ENCODE measurements at places on chromosomes 13 and 19. TPM values are rescaled to one million over a fixed set of nuclear protein-coding genes. Genes with fewer than 3 reads are reported as not detected.

- peak; percentile 66 for DNase-seq
- peaks cover 7% of the 10 kb centered on the region for H3K27me3 ChIP-seq
- peaks cover 7% of the 10 kb centered on the region for H3K4me1 ChIP-seq
These were observed 15.2 kb downstream of the KCNC3 start for GRCh38 chr19:50313812-50314536.

GRCh38 chr19:50909240-50910070, 1.7 kb downstream of the KLK4 start:
- no peaks in the 10 kb centered on the region for H3K36me3 ChIP-seq
- H3K4me3 ChIP-seq: no peak overlapping the region
- H3K27ac ChIP-seq: no peak overlapping the region
- H3K4me1 ChIP-seq: no peaks in the 10 kb centered on the region
- DNase-seq: peak; percentile 79
- H3K27me3 ChIP-seq: no peaks in the 10 kb centered on the region

GRCh38 chr19:51136851-51137551, 5.1 kb upstream of the SIGLEC7 start:
- H3K27me3 ChIP-seq: no peaks in the 10 kb centered on the region
- DNase-seq: peak; percentile 60
- peak overlapping the region; percentile 78 for H3K27ac ChIP-seq
- no peaks in the 10 kb centered on the region for H3K36me3 ChIP-seq

GRCh38 chr19:50906217-50906616, 5.0 kb downstream of the KLK4 start:
- no peak overlapping the region for H3K4me3 ChIP-seq
- peaks cover 20% of the 10 kb centered on the region for H3K27me3 ChIP-seq
- no peak overlapping the region for H3K27ac ChIP-seq

- DNase-seq: no peak
- H3K27ac ChIP-seq: no peak overlapping the region
- H3K27me3 ChIP-seq: no peaks in the 10 kb centered on the region
- H3K4me3 ChIP-seq: no peak overlapping the region
- H3K4me1 ChIP-seq: no peaks in the 10 kb centered on the region
- no peaks in the 10 kb centered on the region for H3K36me3 ChIP-seq
These were observed 25.5 kb downstream of the NEK5 start for GRCh38 chr13:52103386-52103785.

GRCh38 chr13:112346173-112346898, 29.8 kb upstream of the SPACA7 start:
- H3K27ac ChIP-seq: no peak overlapping the region
- H3K4me1 ChIP-seq: no peaks in the 10 kb centered on the region
- no peak overlapping the region for H3K4me3 ChIP-seq

- no peaks in the 10 kb centered on the region for H3K27me3 ChIP-seq
- H3K36me3 ChIP-seq: no peaks in the 10 kb centered on the region
- DNase-seq: no peak
- no peak overlapping the region for H3K27ac ChIP-seq
- no peak overlapping the region for H3K4me3 ChIP-seq
These were observed 153.5 kb downstream of the HS6ST3 start for GRCh38 chr13:96243376-96243775.

DNA sequence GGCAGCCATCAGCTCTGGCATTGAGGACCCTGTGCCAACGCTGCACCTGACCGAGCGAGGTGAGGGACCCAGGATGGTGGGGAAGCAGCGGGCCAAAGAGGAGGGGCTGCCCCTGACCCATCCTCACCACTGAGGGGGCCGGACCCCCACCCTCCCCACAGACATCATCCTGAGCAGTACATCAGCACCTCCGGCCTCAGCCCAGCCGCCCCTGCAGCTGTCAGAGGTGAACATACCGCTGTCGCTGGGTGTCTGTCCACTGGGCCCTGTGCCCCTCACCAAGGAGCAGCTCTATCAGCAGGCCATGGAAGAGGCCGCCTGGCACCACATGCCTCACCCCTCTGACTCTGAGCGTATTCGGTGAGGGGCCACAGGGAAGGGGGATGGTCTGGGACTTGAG, 7.3 kb downstream of the LENG1 start:
- H3K4me3 ChIP-seq: no peak overlapping the region
- no peak for DNase-seq
- no peaks in the 10 kb centered on the region for H3K27me3 ChIP-seq

DNA sequence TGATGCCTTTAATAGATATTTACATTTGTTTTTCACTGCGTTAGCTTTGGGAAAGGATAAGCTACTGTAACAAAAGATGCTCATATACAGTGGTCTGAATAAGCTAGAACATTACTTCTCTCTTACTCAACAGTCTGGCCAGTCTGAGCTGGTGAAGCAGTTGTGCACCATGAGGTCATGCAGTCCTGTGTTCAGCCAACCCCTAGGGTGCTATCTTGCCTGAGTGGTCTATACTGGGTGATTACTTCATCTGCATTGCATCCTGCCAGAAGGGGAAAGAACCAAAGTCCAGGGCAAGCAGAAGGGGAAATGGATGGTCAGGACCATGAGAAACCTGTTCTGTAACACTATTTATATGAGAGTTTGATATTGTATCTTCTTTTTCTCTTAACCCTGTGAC, 31.5 kb downstream of the ERCC5 start:
- H3K36me3 ChIP-seq: peaks cover 24% of the 10 kb centered on the region
- DNase-seq: no peak
- no peaks in the 10 kb centered on the region for H3K4me1 ChIP-seq
- H3K4me3 ChIP-seq: no peak overlapping the region
- no peaks in the 10 kb centered on the region for H3K27me3 ChIP-seq

- no peak overlapping the region for H3K4me3 ChIP-seq
- peaks cover 5% of the 10 kb centered on the region for H3K4me1 ChIP-seq
- no peak overlapping the region for H3K27ac ChIP-seq
- H3K27me3 ChIP-seq: no peaks in the 10 kb centered on the region
- H3K36me3 ChIP-seq: no peaks in the 10 kb centered on the region
- no peak for DNase-seq
These were observed 6.9 kb downstream of the ERICH4 start for GRCh38 chr19:41449865-41450178.

DNA sequence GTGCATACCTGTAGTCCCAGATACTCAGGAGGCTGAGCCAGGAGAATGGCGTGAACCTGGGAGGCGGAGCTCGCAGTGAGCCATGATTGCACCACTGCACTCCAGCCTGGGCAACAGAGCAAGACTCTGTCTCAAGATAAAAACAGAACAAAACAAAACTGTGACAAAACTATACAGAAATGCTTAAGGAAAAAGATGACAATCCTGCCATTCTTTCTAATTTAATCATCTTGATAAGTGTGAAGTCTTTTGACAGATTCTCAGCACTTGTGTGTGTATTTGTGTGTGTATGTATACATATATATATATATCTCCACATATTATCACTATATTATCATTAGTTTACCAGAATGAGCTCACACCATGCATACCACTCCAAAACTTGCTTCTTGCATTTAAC, 12.3 kb downstream of the HTR2A start:
- H3K36me3 ChIP-seq: no peaks in the 10 kb centered on the region
- H3K4me1 ChIP-seq: no peaks in the 10 kb centered on the region
- no peak overlapping the region for H3K27ac ChIP-seq
- DNase-seq: no peak

DNA sequence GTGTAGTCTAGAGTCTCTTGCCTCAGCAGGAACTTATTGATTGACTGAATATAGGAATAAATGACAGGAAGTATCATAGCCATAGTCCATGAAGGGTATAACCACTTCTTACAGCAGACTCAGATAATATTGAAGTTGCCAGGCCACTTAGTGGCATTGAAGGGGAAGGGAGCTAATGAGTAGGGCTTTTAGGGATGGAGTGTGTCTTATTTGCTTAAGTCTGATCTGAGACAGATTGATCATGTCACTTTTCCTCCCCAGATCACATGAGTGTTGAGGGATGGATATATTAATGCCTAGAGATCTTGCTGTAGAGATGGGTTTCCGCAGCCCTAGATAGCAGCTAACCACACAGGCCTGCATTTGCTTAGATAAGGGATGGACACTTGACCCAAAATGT, 62.2 kb upstream of the NBEA start:
- H3K4me3 ChIP-seq: no peak overlapping the region
- no peaks in the 10 kb centered on the region for H3K4me1 ChIP-seq
- no peaks in the 10 kb centered on the region for H3K27me3 ChIP-seq
- H3K36me3 ChIP-seq: no peaks in the 10 kb centered on the region
- no peak for DNase-seq

GRCh38 chr19:38149661-38150061, 74.4 kb downstream of the DPF1 start:
- H3K36me3 ChIP-seq: peaks cover 26% of the 10 kb centered on the region
- H3K4me1 ChIP-seq: no peaks in the 10 kb centered on the region
- H3K27ac ChIP-seq: no peak overlapping the region
- no peak overlapping the region for H3K4me3 ChIP-seq
- no peaks in the 10 kb centered on the region for H3K27me3 ChIP-seq

DNA sequence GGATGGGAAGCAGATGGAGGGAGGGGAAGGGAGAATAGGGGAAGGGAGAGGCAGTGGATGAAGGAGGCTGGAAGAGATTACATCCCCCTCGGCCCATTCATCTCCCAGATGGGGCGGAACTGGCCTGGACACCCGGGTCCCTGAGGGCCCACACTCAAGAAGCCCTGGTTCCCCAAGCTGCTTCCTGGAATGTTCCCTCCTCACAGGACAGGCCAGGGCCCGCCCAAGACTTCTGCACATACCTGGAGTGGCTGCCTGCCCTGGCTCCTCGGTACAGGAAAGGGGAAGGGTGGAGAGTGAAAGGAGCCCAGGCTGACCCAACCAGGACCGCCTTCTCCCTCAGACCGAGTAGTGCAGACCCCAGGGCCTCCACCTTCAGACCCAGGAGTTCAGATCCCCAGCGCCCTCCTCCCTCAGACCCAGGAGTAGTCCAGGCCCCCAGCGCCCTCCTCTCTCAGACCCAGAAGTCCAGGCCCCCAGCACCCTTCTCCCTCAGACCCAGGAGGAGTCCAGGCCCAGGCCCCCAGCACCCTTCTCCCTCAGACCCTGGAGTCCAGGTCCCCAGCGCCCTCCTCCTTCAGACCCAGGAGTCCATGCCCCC, 489 bp downstream of the NTF4 start:
- peak overlapping the region; percentile 29 for H3K27ac ChIP-seq
- H3K4me1 ChIP-seq: peaks cover 10% of the 10 kb centered on the region
- DNase-seq: peak; percentile 57
- H3K4me3 ChIP-seq: peak overlapping the region; percentile 36
- H3K36me3 ChIP-seq: no peaks in the 10 kb centered on the region

GRCh38 chr19:35715981-35716800, 1.6 kb upstream of the KMT2B start:
- peak; percentile 91 for DNase-seq
- no peaks in the 10 kb centered on the region for H3K36me3 ChIP-seq
- H3K4me3 ChIP-seq: peak overlapping the region; percentile 89
- H3K27me3 ChIP-seq: no peaks in the 10 kb centered on the region
- H3K4me1 ChIP-seq: peaks cover 35% of the 10 kb centered on the region

GRCh38 chr19:18119013-18119716, 21.6 kb downstream of the MAST3 start:
- no peak for DNase-seq
- peaks cover 17% of the 10 kb centered on the region for H3K4me1 ChIP-seq
- no peaks in the 10 kb centered on the region for H3K27me3 ChIP-seq
- H3K27ac ChIP-seq: peak overlapping the region; percentile 52

GRCh38 chr19:50061650-50062049, 35.8 kb downstream of the ZNF473 start:
- no peak overlapping the region for H3K27ac ChIP-seq
- H3K36me3 ChIP-seq: no peaks in the 10 kb centered on the region
- H3K4me1 ChIP-seq: no peaks in the 10 kb centered on the region

DNA sequence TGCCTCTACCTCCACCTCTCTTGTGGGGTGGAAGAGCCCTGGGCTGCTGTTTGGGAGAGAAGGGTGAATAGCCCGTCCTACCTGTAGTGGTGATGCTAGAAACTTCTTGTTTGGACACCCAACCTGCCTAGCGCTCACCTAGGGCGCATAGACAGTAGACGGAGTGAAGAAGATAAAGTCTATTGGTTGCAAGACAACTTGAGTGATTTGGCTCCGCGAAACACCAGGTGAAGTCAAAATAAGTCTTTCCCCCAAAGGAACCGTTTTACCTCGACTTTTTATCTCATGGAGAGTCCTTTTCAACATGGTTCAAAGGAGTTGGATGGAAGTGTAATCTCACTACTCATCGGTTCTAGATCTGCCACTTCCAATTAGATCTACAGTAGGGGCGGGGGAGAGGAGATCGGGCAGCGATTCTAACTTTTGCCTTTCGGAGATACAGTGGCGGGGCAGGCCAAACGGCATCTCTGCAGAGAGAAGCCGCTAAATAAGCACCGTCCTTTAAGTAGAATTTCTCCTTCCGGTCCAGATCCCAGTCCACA, 694 bp upstream of the ZIC5 start:
- no peak overlapping the region for H3K4me3 ChIP-seq
- no peaks in the 10 kb centered on the region for H3K36me3 ChIP-seq
- peaks cover 88% of the 10 kb centered on the region for H3K27me3 ChIP-seq
- no peak overlapping the region for H3K27ac ChIP-seq

GRCh38 chr19:35557539-35558399, 5.7 kb downstream of the ATP4A start:
- no peaks in the 10 kb centered on the region for H3K36me3 ChIP-seq
- peaks cover 3% of the 10 kb centered on the region for H3K27me3 ChIP-seq
- peak; percentile 55 for DNase-seq
- H3K27ac ChIP-seq: no peak overlapping the region
- H3K4me3 ChIP-seq: peak overlapping the region; percentile 40

- no peaks in the 10 kb centered on the region for H3K36me3 ChIP-seq
- no peak overlapping the region for H3K4me3 ChIP-seq
- H3K4me1 ChIP-seq: no peaks in the 10 kb centered on the region
- no peak overlapping the region for H3K27ac ChIP-seq
- DNase-seq: no peak
- H3K27me3 ChIP-seq: no peaks in the 10 kb centered on the region
These were observed 33.3 kb downstream of the ZNF823 start for GRCh38 chr19:11705474-11705873.

DNA sequence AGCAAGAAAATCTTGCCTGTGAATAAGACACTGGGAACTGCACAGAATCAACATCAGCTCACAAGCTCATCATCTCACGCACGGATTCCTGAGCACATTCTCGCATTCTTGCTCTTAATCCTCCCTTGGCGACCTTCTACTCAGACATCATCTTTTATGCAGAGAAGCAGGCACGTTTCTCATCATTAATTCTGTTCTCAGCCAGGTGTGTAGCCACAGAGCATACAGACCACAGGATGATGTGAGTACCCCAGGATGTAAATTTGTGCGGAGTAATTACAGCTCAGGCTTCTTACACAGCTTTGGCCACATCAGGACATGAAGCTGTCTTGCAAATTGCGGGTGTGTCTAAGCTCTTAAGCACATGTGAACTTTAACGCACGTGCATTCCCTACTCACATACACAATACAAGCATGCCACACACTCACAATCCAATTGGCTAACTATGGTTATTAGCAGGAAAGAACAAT, 36.5 kb upstream of the SACS start:
- peaks cover 4% of the 10 kb centered on the region for H3K4me1 ChIP-seq
- no peak overlapping the region for H3K4me3 ChIP-seq
- H3K27ac ChIP-seq: no peak overlapping the region

PBX4 gene
- 30.4 TPM for total RNA-seq

ZSCAN1 gene
- not detected for total RNA-seq

TMEM59L gene
- 0.52 TPM for total RNA-seq

LGALS4 gene
- 4.4 TPM for total RNA-seq

MLLT1 gene
- total RNA-seq: 67.9 TPM

PLPP2 gene
- total RNA-seq: 14.9 TPM

KASH5 gene
- 0.61 TPM for total RNA-seq

RASGRP4 gene
- total RNA-seq: 15.7 TPM

RAP2A gene
- 28.4 TPM for total RNA-seq

RNF225 gene
- total RNA-seq: not detected

Data from upper lobe of left lung (tissue), 6 donors.